Parietal lobe (tissue), 2 donors: ENCODE measurements at places on chromosomes 5 and 9. TPM values are rescaled to one million over a fixed set of nuclear protein-coding genes. Genes with fewer than 3 reads are reported as not detected.

CAPSL gene
- total RNA-seq = not detected

HSPA4 gene
- 109 TPM for total RNA-seq

GABBR2 gene
- 68.9 TPM for total RNA-seq

DYNC2I2 gene
- 31.3 TPM for total RNA-seq

RNF145 gene
- total RNA-seq = 119 TPM

FGF1 gene
- 3.4 TPM for total RNA-seq
